ENCODE measurements at places on chromosomes 7 and 10. TPM values are rescaled to one million over a fixed set of nuclear protein-coding genes. Genes with fewer than 3 reads are reported as not detected.
A peak's percentile ranks its signal among the peaks of the same experiment; 100 is the strongest.

UPK3BL2 gene
- not detected for total RNA-seq

ACBD7 gene
- total RNA-seq = 1.7 TPM

AOC1 gene
- not detected for total RNA-seq

WDFY4 gene
- total RNA-seq = not detected

CALML5 gene
- total RNA-seq = not detected

DPCD gene
- 62.3 TPM for total RNA-seq

FLNC gene
- 0.14 TPM for total RNA-seq

FOXI2 gene
- not detected for total RNA-seq

CDC14C gene
- total RNA-seq = 0.06 TPM

DNA sequence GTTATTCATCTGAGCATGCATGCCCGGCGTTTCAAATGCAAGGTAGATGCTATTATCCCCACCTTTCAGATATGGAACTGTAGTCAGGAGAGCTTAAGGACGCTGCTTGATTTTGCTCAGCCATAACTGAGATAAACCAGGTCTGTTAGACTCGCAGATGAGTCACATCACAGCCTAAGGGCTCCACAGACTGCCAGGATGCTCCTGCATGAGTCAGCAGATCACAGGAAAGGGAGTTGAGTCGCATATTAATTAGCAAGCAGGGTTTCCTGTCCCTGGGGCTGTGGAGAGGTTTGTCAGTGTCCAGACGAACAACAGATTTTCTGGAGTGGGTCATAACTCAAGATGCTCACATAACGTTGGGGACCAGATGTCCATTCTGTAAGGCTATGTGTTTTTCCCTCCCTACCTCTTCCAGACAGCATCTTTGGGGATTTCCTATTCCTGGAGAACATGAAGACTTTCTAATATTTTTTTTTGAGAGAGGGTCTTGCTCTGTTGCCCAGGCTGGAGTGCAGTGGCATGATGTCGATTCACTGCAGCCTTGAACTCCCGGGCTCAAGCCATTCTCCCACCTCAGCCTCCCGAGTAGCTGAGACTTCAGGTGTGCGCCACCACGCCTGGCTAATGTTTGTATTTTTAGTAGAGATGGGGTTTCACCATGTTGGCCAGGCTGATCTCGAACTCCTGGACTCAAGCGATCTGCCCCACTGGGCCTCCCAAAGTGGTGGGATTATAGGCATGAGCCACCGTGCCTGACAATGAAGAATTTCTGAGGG, 36.7 kb downstream of the PFKFB3 start:
- peak; percentile 93 for DNase-seq

DNA sequence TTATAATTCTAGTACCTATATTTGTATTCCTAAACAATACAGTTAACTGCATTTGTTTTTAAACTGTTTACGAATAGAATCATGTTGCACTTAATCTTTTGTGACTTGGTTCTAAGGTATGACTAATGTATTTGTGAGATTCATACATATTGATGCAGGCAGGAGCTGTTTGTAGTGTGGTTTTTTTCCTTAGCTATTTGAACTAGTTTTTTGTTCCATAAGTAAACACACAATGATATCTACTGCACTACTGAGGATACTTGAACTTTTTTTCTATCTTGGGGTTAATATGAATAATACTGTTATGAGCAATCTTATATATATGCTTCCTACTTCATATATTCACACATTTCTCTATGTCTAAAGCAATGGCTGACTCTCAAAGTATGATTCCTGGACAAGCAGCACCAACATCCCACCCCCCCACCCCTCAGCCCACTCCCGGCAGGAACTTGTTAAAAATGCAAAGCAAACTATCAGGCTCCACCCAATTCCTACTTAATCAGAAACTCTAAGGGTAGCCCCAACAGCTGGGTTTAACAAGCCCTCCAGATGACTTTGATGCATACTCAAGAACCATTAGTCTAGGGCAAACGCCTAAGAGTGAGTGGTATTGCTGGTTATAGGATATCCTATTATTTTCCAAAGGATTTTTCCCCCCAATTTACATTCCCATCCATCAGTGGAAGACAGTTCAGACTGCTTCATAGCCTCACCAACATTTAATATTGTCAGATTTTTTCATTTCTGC, 25.8 kb downstream of the BRAF start:
- DNase-seq = no peak

DNA sequence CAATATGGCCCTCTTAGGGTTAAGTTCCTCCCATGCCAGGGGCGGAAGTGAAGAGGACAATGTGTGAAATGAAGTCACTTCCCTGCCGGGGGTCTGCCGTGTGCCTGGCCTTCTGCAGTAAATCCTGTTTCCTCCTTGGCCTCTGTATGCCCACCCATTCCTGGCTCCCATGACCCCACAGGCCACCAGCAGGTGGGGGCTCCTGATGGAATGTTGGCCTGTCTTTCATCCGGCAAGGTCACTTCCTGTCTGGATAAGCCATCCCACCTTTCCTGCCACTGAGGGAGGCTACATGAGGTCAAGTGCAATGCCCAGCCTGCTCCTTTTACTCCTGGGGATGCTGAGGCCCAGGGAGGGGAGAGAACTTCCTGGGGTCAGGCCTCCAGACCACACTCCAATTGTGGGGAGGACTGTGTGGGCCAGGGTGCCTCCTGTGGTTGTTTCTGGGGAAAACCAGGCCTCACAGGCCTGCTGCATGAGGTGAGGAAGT, 22.3 kb downstream of the PALD1 start:
- no peak for DNase-seq

DNA sequence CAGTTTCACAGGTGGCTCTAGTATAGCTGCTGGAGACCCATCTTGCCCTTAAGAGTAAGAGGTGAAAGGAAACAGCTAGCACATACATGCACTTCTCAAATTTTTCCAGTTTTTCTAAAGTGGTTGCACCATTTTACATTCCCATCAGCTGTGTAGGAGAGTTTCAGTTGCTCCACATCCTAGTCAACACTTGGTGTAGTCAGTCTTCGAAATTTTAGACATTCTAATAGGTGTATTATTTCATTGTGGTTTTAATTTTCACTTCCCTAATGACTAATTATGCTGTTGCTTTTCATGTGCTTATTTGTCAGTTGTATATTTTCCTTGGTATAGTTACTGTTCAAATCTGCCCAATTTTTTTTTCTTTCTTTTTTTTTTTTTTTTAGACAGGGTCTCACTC, 9.5 kb upstream of the HACD1 start:
- DNase-seq = no peak

GRCh38 chr10:74244807-74245206, 93.8 kb downstream of the ADK start:
- no peak for DNase-seq

- peak; percentile 87 for DNase-seq
Observed at GRCh38 chr10:73887294-73888039, 13.1 kb upstream of the CAMK2G start.

- no peak for DNase-seq
Observed at GRCh38 chr7:85328456-85328998, 141.7 kb upstream of the SEMA3D start.

- peak; percentile 72 for DNase-seq
Observed at GRCh38 chr10:103736763-103737162, 118.6 kb downstream of the SH3PXD2A start.

DNA sequence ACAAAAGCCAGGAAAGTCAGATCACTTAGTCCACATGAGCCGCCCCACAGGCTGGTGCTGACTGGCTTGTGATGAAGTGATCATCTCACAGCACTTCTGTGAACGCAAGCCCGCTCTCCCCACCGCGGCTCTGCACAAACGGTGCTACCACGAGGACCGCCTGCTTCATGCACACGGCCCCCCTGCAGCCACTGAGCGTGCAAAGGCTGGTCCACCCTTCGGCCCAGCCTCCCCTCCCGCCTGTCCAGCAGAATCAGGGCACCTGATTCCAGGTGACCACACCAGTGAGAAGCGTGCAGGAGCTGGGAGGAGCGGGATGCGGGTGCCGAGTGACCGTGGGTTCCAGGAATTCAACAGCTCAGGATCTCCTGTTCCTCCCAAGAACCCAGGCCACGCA, 32.2 kb downstream of the MAD1L1 start:
- DNase-seq = no peak

DNA sequence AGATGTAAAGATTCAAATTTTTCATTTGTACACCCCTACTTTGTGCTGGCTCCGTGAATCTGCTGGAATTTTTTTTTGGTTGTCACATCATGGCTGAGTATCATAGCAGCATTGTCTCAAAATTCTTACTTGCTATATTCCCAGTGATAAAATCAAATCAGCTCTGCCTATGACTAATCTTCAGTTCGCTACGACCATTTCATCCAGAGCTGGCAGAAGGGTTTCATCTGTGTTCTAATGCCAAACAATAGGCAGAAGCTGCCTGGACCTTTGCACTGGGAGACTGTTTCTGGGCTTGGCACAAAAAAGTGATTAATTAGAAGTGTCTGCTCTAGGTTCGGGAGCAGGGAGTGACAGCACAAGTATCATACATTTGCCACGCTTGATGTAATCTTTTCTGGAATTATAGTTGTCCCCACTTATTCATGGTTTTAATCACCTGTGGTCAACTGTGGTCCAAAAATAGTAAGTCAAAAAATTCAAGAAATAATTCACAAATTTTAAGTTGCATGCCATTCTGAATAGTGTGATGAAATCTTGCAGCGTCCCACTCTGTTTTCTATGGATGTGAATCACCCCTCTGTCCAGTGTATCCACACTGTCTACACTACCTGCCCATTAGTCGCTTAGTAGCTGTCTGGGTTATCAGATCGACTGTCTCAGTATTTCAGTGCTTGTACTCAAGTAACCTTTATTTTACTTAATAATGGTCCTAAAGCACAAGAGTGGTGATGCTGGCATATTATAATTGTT, 120.5 kb upstream of the IMMP2L start:
- no peak for DNase-seq

DNA sequence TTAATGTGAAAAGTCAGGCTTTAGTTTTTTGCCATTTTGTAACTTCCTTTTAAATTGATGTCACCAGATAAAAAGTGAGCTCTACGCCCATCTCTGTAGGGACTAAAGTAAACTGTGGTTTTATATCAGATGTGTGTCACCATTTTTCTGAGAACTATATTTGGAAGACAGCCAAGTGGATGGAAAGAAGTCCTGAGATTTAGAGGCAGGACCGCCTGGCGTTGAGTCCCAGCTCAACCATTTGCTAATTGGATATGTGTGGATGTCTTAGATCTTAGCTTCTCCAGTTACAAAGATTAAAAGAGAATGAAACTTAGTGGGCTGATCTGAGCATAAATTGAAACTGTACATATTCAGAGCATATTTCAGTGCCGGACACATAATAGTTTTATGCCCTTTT, 691.6 kb upstream of the CELF2 start:
- DNase-seq = peak; percentile 88

GRCh38 chr7:152193880-152194279, 168.4 kb downstream of the GALNT11 start:
- DNase-seq = no peak

DNA sequence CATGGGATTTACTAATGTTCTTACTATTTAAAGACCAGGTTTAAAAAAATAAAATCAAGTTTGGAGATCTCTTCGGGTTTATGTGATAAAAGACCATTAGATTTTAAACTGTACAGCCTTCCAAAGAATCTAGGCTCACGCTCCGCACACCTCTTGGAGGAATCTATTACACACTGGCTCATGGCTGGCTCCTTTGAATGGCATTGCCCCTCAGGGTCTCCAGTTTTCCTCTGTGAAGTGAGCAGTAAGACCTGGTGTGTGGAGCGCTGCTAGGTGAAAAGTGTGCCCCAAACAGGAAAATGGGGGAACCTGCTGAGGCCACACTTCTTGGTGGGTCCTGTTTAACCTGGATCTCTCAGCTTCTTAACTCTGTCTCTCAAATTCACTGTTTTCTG, 142.3 kb downstream of the KAT6B start:
- no peak for DNase-seq

GRCh38 chr7:65307651-65308299, 65.9 kb upstream of the ZNF92 start:
- peak; percentile 73 for DNase-seq

DNA sequence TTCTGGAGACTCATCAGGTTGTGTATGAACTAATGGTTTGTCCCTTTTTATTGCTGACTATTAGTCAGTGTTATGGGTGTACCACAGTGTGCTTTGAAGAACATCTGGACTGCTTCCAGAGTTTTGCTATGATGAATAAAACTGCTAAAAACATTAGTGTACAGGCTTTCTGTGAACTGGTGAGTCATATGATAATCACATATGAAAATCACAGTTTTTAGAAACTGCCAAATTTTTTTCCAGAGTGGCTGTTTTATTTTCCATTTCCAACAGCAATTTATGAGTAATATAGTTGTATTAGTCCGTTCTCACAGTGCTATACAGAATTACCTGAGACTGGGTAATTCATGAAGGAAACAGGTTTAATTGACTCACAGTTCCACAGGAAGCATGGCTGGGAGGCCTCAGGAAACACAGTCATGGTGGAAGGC, 281.2 kb upstream of the VSTM2A start:
- DNase-seq = peak; percentile 67

DNA sequence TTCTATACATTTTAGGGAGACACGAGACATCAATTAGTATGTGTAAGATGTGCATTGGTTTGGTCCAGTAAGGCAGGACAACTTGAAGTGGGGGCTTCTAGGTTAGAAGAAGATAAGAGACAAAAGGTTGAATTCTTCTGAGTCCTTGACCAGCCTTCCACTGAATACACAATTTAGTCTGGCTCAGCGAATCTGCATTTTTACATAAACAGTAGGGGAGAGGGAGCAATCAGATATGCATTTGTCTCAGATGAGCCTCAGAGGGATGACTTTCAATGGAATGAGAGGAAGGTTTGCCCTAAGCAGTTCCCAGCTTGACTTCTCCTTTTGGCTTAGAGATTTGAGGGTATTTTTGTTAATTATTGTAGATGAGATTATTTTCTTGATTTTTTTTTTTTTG, 20.0 kb upstream of the C10orf90 start:
- no peak for DNase-seq

GRCh38 chr10:133241501-133242205, 4.0 kb downstream of the VENTX start:
- DNase-seq = no peak

GRCh38 chr7:84390845-84391244, 196.3 kb upstream of the SEMA3A start:
- no peak for DNase-seq

DNA sequence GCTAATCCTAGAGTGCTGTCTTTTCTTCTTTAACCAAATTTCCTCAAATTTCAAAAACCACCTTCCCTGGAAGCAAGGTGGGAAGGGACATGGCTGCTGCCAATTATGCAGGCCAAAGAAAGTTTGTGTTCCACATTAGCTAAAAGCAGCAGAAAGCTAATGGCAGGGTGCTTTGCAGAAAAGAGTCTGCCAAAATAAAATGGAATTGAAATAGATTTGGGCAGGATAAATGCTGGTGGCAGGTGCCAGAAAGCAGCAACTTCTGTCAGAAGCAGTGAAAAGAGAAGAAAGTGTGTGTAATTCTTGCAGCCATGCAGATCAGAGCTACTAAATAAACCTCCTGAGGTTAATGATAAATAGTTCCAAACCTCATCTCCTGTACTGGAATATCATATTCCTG, 275.5 kb downstream of the ABCA13 start:
- no peak for DNase-seq

DNA sequence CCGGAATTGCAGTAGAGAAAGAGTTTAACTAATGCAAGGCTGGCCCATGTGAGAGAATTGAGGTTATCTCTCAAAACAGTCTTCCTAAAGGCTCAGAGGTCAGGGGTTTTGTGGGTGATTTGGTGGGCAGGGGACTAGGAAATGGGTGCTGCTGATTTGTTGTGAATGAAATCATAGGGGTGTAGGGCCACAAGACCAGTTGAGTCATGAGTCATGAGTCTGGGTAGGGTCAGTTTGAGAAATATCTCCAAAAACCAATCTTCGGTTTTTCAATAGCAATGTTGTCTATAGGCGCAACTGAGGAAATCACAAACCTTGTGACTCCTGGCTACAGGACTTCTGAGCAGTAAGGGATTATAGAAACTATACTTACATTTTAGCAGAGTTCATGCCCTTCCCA, 460.0 kb upstream of the NRP1 start:
- DNase-seq = no peak

- DNase-seq = no peak
Observed at GRCh38 chr10:83943920-83944319, 195.4 kb upstream of the GHITM start.

Data from H4 (cell line).